ENCODE measurements at places on chromosomes 7 and 10. TPM values are rescaled to one million over a fixed set of nuclear protein-coding genes. Genes with fewer than 3 reads are reported as not detected.

Gene ASB15
- not detected for total RNA-seq

Gene DENND2A
- total RNA-seq: not detected

Gene ZNF117
- total RNA-seq: 3.6 TPM

Gene FGFBP3
- total RNA-seq: 2.7 TPM

Gene SPDYE5
- not detected for total RNA-seq

Gene ASAH2
- total RNA-seq: 4.6 TPM

Gene ACSM6
- total RNA-seq: not detected

Gene POLR1F
- total RNA-seq: 41.8 TPM

Gene GRM8
- not detected for total RNA-seq

Gene CHAT
- 0.24 TPM for total RNA-seq

Gene MARCHF5
- 22.0 TPM for total RNA-seq

Gene BHLHA15
- total RNA-seq: 0.72 TPM

Gene AGAP3
- 60.0 TPM for total RNA-seq

Gene CALML3
- not detected for total RNA-seq

Gene TFEC
- total RNA-seq: not detected

Gene RBM20
- not detected for total RNA-seq

Gene MMD2
- not detected for total RNA-seq

Gene UCMA
- not detected for total RNA-seq

Gene POLR2J2
- total RNA-seq: 20.2 TPM

Gene ASB13
- 14.5 TPM for total RNA-seq

Gene CEP55
- total RNA-seq: 59.3 TPM

Gene NPY4R
- not detected for total RNA-seq

Gene OR2A7
- total RNA-seq: 2.1 TPM

Gene NOM1
- 50.5 TPM for total RNA-seq

Gene TRA2A
- total RNA-seq: 96.8 TPM

Gene TMEM229A
- not detected for total RNA-seq

Gene DYNC1I1
- total RNA-seq: not detected

Gene CPA4
- total RNA-seq: not detected

Gene HKDC1
- 0.09 TPM for total RNA-seq

Gene SLC26A5
- total RNA-seq: not detected

Gene TEX36
- total RNA-seq: not detected

Gene NUPR2
- total RNA-seq: not detected

Gene FAM185A
- total RNA-seq: 9.3 TPM

Gene VAX1
- total RNA-seq: not detected

Gene CALHM3
- not detected for total RNA-seq

Gene DPYSL4
- 32.5 TPM for total RNA-seq

Gene FAM25G
- total RNA-seq: not detected

Gene SEMA3A
- total RNA-seq: 0.14 TPM

Gene BTBD16
- not detected for total RNA-seq

Gene STEAP4
- 0.58 TPM for total RNA-seq

Gene ZCWPW1
- 2.6 TPM for total RNA-seq

Gene EEPD1
- 0.61 TPM for total RNA-seq

Gene CALY
- total RNA-seq: not detected

Gene PDE1C
- not detected for total RNA-seq

Gene HTR5A
- total RNA-seq: not detected

Gene SLC26A3
- not detected for total RNA-seq

Data from activated CD4-positive, alpha-beta T cell treated with anti-CD3 and anti-CD28 coated beads, Interleukin-2, amount 10 ng/mL, durations not matched to agents 24 days and 14 days (primary cell).